ENCODE measurements at places on chromosomes 16 and 17.

DNA sequence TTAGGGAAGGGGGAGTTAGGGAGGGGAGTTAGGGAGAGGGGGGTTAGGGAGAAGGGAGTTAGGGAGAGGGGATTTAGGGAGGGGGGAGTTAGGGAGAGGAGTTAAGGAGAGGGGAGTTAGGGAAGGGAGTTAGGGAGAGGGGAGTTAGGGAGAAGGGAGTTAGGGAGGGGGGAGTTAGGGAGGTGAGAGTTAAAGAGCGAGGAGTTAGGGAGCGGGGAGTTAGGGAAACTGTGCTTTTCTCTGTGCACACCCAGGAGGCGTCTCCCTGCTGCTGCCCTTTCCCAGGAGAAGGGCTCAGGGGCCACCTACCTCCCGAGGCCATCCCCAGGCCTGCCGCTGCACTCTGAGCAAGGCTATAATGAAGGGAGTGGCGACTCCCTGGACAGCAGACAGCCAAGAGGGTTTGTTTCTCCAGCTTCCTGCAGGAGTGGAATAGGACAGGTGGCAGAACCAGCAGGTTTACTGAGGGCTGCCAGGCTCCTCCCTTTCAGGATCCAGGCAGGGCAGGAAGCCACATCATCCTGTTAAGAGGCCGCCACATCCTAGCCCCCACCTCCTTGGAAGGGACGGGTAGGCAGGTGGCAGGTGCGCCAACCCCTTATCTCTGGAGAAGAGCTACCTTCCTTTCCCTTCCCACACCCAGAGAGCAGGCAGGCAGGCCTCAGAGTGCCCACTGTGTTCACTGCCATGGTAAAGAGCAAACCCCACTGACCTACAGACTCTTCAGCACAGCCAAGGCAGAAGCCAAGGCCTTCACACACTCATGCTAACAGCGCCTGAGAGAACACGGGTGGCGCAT is 4.3 kb downstream of the CANT1 start:
- DNase-seq = no peak

- DNase-seq = no peak
These were observed 16.5 kb downstream of the CNTNAP1 start for GRCh38 chr17:42698736-42699414.

GRCh38 chr17:42748908-42749798 is 4.3 kb upstream of the EZH1 start:
- no peak for DNase-seq

GRCh38 chr17:37815536-37815935 is 70.7 kb upstream of the HNF1B start:
- DNase-seq = no peak
